Sigmoid colon (tissue), 7 donors: ENCODE measurements at places on chromosomes 4 and X. TPM values are rescaled to one million over a fixed set of nuclear protein-coding genes. Genes with fewer than 3 reads are reported as not detected.

CDKL5 gene
- 5.4 TPM for total RNA-seq

CT47B1 gene
- not detected for total RNA-seq

HPGDS gene
- 0.54 TPM for total RNA-seq

GLOD5 gene
- total RNA-seq: not detected

HTR2C gene
- not detected for total RNA-seq

TSPAN7 gene
- total RNA-seq: 21.0 TPM
